Fibroblast of skin of abdomen (primary cell): ENCODE measurements at places on chromosomes 4 and X.
A peak's percentile ranks its signal among the peaks of the same experiment; 100 is the strongest.

- DNase-seq: no peak
These were observed 8.6 kb upstream of the SMIM20 start for GRCh38 chr4:25905371-25905770.

GRCh38 chr4:90542216-90542615 lies 415.0 kb downstream of the CCSER1 start:
- DNase-seq: no peak

DNA sequence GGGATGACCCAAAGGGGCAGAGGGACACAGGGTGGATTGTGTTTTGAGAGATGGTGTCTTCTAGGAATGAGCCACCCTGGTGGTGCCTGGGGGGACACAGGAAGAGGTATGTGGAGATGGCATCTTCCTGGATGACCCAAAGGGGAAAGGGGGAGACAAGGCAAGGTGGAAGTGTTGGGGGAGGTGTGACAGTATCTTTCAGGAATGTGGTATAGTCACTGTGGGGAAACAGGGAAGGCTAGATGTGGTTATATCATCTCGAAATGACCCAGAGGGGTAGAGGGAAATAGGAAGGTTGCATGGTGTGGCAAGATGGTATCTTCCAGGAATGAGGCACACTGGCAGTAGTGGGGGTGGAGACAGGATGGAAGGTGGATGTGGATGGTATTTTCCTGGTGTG lies 62.9 kb downstream of the MAOA start:
- DNase-seq: no peak

- no peak for DNase-seq
These were observed 104.1 kb downstream of the ASB9 start for GRCh38 chrX:15165832-15166231.

DNA sequence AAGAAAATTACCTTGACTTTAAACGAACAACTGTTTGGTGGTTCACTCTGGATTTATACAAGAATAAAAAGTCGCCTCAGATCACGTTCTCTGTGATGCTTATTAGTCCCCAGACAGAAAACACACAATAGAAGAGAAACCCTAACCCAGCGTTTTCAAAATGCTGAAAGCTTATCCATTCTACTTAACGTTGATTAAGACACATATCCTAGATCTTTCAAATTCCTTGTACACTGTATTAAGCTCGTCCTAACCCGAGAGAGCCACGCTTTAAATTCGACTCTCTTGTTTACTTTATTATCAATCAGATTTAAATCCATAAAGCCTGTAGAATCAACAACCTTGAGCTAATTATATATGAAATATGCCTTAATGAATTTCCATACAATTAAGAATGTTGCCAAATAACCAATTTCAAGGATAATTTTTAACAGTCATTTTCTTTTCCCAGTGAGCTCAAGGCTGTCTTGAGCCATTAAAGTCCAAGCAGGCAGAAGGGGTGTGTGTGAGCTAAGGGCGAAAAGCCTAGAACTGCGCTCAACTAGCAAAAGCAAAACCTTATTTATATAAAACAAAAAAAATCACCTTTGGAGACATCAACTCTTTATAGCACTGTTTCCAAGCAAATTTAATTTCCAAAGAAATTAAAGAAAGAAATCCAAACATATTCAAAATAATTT lies 981 bp upstream of the PITX2 start:
- DNase-seq: no peak

DNA sequence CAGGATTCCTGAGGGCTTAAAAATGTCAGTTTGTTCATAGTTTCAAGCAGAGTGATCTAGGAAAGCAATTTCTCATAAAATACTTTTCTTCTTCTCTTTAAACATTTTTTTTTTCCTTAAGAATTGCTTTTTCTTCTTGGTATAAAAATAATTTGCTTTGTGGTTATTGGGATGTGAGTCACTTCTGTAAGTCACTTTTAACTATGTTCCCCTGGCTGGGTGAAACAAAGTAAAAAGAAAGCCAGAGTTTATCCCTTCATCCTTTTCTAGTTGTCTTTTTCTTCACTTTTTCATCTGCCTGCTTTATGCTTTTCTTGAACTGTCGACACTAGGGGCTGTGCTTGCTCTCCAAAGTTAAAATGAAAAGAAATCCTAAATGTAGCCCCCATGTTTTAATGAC lies 33.5 kb downstream of the ARSJ start:
- DNase-seq: peak; percentile 75

DNA sequence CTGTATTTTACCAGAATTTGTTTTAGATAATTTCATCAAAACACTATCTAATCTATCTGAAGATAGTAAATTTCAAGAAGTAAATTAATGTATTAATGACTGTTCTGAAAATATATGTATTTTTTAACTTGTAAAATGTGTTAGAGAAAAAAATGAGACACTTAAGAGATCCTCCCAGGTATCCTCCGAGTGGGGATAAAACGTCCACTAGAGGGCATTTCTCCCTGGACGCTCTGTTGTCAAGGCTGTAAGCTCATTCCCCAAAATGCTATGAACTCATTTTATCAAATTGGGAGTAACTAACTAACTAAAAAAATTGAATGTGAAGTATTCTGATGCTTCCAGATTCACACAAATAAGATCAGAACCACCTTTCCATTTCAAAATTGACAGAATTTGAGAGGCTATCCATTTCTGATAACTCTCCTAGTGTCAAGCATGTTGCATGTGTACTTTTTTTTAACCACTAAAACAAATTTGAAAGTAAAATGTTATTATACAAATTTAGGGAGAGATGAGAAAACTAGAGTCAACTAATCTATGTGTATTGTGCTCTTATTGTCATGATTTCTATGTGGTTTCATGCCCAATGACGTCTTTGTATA lies 337.3 kb upstream of the HS3ST1 start:
- DNase-seq: no peak

DNA sequence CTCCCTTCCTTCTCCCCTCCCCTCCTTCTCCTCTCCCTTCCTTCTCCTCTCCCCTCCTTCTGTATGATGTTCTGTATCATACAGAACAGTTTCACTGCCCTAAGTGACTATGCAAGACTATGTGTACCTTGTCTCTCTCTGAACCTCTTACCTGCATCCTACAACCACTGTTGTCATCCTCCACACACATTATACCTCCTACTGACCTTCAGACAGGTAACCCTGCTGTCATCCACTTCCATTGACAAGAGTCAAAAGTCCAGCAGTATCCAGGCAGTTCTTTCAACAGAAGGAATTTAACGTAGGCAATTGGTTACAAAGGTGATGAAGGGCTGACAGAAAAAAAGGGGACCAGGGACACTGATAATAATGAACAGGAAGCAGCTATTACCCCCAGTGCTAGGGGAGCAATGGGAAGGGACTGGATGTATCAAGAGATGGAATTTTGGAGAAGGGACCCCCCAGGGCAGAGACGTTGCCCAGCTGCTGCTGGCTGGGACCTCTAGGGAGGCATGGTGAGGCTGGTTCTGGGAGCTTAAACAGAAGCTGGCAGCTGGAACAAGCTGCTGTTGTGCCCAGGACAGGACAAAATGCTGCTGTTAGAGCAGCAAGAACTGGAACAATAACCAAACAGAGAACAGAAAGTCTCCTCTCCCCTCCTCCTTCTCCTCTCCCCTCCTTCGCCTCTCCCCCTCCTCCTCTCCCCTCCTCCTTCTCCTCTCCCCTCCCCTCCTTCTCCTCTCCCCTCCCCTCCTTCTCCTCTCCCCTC lies 84.7 kb downstream of the DCTD start:
- no peak for DNase-seq

GRCh38 chr4:53476232-53477037 lies 99.0 kb downstream of the FIP1L1 start:
- DNase-seq: peak; percentile 99

- no peak for DNase-seq
These were observed 37.2 kb downstream of the CLCN3 start for GRCh38 chr4:169657470-169658107.

- no peak for DNase-seq
These were observed 504.0 kb downstream of the MAGEE1 start for GRCh38 chrX:76931518-76931917.

DNA sequence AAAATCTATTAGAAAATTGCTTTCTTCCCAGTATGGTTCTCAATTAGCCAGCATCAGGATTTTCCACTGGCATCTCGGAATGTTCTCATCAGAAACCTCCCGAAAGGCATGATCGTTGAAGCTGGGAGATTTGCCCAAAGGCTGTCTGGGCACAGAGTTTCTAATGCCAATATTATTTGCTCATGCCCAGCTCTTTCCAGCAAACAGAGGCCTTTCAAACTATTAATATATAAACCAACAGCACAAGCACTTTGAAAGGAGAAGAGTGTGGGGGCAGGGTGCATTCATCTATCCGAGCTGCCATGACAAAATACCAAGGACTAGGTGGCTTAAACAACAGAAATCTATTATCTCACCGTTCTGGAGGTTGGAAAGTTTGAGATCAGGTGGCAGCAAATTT lies 88.3 kb upstream of the MSX1 start:
- DNase-seq: no peak

DNA sequence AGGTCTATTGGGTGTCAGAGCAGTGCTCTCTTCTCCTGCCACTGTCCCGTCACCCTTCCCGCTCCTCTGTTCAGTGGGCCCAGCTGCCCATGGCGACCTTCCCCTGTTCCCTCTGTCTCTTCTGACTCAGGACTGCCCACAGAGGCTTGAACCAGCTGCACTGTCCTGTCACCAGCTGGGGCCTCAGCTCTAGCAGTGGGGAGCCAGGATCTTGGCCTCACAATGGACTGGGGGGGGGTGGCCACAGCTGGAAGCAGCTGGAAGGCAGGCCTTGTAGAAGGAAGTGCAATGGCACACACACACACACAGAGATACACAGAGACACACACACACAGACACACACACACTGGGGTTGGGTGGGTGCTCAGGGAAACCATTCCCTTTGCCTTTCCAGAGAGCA lies 114.0 kb upstream of the PJA1 start:
- DNase-seq: no peak

DNA sequence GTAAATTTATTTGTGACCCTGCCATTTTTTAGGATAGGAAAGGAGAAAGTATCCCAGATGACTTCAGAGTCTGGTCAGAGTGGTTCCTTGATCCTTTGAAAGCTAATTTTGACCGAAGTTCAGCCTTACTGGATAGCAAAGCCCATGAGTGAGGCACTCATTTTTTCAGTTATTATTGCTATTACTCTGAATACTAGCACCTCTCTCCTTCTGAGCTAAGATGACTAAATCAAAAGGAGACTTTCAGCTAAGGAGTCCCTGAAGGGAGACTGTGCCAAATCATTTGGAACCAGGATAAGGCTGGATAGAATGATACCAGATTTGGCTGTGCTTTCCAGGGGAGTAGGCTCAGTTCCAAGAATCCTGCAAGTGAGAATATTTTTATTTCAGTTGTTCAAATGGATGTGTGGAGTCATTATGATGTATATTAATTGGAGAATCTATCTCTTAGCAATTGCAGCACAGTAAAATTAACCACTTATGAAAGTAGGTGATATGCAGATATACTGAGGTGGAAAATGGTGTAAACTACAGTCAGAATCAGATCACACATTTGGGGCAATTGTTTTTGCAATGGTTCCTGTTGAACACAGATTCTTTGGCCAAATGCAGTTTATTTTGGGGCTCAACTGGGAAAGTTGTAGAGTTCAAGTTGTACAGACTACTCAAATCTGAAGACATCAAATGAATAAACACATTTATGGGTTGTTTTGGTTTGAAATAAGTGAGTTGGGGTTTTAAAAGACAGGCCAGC lies 1.2 kb downstream of the P2RY10 start:
- DNase-seq: no peak

GRCh38 chr4:186144946-186145569 lies 40.6 kb downstream of the FAM149A start:
- DNase-seq: peak; percentile 58

- DNase-seq: no peak
These were observed 25.5 kb downstream of the PTPN13 start for GRCh38 chr4:86619656-86620055.

DNA sequence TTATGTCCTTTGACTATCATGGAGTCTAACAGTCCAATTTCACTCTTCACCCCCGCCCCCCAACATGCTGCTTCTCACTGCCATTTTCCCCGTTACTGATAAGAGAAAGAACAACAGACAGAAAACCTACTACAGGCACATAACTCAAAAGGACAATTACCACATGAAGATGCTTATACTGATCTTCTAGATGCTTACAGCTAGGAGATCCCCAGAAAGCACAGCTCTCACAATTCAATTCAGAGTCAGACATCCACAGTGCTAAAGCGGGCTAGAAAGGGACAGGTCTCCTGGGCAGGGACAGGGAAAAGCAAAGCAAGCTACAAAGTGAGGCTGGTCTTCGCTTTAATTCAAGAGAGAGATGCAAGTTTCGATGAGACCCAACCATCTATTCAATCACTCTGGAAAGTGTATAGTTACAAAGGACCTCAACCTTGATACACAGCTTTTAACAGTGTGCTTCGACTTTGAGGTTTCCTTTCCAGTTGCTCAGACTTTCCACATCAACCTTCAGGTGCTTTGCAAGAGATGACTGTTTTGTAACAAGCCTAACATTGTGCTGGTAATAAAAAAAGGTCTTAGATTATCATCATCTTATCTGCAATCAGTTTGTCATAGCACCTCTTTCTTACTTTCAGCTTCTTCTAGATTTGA lies 60.9 kb downstream of the LEF1 start:
- no peak for DNase-seq

- no peak for DNase-seq
These were observed 401.3 kb upstream of the BOD1L1 start for GRCh38 chr4:14028862-14029261.

GRCh38 chrX:7586126-7586525 lies 256.8 kb upstream of the VCX start:
- DNase-seq: peak; percentile 0

- peak; percentile 5 for DNase-seq
These were observed 65.1 kb upstream of the CCDC160 start for GRCh38 chrX:134171661-134172587.

DNA sequence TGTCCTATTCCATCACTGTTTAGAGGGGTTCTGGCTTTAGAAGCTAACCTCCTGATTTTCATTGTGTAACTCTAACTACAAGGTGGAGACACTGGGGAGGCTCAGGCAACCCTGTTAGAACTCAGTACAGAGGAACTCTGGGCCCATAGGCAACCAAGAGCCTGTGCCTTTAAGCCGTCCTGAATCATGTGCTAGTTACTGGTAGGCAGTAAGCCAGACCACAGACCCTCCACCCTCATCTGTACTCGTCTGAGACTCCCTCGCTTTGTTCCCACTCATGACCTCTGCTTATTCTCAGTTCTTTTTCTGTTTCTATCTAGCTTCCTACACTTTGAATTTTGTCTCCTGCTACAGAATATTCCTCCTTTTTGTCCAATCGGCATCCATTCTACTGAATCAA lies 31.4 kb downstream of the TBC1D1 start:
- peak; percentile 70 for DNase-seq

- DNase-seq: no peak
These were observed 315.8 kb downstream of the RPA4 start for GRCh38 chrX:97199501-97199900.

- DNase-seq: no peak
These were observed 212.2 kb downstream of the CBR4 start for GRCh38 chr4:168797738-168798375.

- DNase-seq: peak; percentile 67
These were observed 29.3 kb upstream of the BOD1L1 start for GRCh38 chr4:13656569-13657405.

DNA sequence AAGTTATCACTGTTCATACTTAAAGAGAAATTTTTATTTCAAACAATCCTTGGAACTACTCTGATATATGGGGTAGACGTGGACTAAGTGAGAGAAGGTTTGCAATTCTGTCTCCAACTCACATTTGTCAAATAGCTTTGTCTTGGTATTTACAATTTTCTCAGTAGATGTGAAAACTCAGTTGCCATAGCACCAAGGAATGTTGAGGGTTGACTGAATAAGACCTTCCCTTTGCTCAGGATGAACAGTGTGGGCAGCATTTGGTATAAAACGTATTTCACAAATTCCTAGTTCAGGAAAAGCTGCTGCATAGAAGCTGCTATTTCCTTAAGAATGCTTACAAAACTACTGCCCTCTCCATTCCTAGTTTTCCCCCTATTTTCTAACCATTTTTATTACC lies 399.5 kb downstream of the NKX6-1 start:
- no peak for DNase-seq
